ENCODE measurements at places on chromosomes 7 and 10.

- no peak for DNase-seq
These were observed 14.5 kb downstream of the TMEM120A start for GRCh38 chr7:75979759-75980429.

DNA sequence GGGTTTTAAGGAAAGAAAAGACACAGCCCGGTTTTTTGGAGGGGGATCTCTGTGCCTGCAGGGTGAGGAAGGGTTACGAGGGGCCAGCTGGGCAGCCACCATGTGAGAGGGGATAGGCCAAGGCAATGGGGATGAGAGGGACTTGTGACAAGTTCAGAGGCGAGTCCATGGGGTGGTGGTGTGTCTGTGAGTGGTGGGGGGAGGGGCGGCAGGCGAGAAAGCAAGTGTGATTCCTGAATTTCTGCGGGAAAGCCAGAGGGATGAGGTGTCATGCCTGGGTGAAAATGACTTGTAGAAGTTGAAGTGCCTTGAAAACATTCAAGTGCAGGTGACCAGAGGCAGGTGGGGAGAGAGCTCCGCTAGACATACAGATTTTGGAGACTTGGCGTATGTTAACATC is 61.0 kb upstream of the RNF32 start:
- no peak for DNase-seq

GRCh38 chr7:4792537-4793126 is 17.2 kb downstream of the AP5Z1 start:
- no peak for DNase-seq

DNA sequence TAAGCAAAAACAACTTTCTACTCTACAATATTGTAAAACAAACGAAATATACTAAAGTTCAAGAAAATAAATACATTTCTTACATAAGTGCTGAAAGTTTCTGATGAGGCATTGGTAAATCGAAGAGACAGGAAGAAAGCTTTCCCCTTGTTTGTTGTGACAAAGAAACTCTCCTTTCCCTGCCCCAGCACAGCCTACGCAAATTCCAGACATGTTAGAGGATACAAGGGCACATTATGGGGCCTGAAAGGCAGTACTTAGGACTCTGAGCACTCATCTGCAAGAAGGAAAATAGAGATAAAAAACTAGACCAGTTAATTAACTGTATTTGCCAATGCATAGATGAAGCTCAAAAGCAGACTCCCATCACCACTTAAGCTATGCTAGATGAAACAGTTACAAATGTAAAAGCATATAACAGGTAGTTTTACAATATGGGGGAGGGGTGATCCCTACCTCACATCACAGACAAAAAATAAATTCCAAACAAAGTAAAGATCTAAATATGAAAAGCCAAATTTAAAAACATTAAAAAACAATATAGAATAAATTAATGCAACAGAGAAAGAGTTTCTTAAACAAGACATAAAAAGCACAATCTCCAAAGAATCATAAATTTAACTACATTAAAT is 21.8 kb downstream of the ARHGAP19 start:
- DNase-seq = no peak

DNA sequence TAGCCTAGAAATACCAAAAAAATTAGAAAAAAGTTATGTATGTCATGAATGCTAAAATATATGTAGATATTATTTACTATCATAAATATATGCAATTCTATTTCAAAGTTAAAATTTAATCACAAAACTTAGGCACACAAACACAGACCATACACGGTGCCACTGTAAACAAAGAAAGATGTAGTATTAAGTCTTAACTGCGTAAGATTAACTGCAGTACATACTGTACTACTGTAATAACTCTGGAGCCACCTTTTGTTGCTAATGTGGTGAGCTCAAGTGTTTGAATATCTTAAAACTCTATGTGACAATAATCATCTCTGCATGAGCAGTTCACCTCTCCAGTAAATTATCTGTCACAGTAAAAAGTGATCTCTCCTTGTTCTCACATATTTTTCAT is 23.6 kb downstream of the GDI2 start:
- no peak for DNase-seq

DNA sequence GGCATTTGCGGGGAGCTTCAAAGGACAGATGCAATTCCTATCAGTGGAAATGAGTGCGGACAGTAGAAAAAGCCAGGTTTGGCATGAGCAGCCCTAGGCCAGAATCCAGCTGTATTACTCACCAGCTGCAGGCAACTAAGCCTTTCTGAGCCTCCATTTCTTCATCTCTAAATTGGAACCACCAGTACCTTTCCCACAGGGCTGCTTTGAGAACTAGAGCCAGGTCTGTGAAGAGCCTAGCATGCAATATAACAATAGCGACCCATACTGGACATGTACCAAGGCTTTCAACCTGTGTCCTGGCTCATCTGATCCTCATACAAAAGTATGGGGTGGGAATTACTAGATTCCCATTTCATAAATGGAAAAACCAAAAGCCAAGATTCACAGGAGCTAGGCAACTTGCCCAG is 101.0 kb downstream of the GSAP start:
- DNase-seq = peak; percentile 48

GRCh38 chr7:37211097-37211880 is 237.4 kb downstream of the ELMO1 start:
- DNase-seq = peak; percentile 46

DNA sequence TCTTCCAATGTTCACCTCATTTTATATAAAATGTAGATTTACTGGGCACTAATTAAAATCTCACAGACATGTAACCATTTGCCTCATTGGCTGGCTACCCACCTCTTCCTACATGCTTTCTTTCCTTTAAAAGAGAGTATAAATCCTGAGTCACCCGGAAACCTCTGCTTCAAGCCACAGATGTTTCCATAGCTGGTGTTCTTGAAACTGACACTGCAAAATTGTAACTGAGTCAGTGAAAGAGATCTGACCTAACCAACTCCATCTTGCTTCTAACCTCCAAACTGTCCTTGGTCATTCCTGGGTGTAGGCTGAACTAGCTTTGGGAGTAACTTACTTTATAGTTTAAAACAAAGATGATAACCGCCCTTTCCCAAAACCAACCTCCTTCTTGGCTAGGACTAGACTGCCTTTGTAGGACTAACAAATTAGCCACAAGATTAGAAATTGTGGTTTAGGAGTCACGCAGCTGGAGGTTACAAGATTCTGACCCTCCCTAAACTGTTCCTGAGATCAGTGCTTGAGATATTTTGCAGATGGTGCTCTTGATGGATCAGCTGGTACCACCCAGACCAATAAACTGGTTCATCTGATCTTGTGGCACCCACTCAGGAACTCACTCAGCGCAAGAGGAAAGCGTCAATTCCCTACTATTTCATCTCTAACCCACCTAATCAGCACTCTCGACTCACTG is 33.5 kb downstream of the SVOPL start:
- DNase-seq = no peak

DNA sequence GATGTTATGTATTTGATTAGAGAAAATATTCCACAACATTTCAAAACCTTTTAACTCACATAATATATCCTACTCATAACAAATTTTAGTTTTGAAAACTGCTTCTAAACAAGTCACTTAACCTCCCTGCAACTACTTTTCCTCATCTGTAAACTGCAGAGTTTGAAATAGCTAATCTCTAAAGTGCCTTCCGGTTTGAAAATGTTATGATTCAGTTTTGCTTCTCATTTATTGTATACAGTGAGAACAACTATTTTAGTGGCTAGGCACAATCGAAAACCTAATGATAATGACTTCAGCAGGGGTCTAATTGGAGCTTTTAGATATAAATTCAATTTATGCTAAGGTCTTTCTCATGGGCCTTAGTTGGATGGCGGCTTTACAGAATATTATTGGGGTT is 30.7 kb upstream of the TEX47 start:
- no peak for DNase-seq

DNA sequence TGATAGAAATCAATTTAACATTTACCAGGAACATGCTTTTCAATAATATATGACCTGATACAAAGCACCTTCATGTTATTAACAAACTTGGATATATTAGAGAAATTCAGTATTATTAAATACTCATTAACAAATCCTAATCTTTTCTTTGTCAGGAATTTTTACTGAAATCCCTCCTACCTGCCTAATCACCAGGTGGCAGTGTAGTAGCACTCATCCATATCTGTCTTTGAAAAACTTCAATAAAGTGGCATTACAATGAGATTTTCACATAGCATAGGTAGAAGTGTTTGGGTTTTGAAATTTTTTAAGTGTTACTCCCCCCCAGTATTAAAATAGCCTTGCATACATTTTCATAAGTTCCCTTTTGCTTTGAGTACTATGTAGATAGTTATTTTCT is 1246.6 kb upstream of the LRRN3 start:
- DNase-seq = no peak

GRCh38 chr10:86367152-86367951 is 757 bp upstream of the GRID1 start:
- no peak for DNase-seq

DNA sequence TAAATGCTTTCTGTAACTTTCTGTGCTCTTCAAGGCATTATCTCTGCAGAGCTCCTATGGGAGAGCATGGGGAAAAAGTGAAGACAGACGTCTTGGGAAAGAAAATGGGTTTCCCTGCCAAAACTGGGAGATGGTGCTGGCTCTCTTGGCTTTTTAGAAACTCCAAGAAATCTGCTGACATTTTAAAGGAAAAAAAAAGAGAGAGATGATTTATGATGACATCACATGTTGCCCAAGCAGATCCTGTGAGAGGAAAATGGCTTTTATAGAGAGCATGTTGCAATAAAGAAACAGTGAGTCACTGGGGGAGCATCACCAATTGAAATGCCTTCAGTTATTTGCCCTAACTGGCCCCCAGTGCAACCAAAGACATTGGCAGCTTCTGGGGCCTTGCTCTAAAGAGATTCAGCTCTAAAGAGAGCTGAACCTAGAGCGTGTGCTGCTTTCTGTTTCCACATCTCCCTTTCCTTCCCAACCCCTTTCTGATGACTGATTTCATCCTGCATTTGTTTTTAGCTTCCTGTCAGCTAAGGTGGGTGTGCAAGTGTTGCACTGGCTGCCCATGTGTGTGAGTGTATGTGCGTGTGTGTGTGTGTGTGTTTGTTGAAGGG is 37.7 kb downstream of the LRMDA start:
- DNase-seq = peak; percentile 91

DNA sequence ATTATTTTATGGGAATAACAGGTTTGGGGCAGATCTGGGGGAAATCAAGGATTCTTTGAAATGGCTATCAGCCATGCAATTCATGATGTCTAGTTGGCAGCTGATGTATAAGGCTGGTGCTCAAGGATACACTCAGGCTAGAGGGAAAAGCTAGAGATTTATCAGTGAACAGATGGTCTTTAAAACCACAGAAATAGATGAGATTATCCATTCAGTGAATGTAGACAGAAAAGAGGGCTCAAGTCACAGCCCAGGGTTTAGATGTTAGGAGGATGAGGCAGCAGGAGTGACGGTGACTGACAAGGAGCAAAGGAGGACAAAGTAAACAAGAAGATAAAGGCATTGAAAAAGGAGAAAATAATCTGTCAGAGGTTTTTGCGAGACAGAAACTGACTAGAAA is 238.7 kb downstream of the CDK14 start:
- no peak for DNase-seq

DNA sequence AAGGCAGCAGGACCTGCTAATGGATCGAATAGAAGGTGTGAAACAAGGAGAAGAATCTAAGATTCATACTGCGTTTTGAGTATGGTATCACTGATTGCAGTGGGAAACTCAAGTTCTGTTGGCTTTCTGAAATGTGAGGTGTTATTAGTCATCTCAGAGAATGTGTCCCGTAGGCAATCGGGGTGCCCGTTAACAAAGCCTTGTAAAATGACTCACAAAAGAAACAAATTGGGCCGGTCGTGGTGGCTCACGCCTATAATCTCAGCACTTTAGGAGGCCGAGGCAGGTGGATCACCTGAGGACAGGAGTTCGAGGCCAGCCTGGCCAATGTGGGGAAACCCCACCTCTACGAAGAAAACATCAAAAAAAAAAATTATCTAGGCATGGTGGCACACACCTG is 118.2 kb upstream of the C7orf33 start:
- no peak for DNase-seq

GRCh38 chr10:30662814-30663213 is 33.3 kb upstream of the LYZL2 start:
- DNase-seq = no peak

- DNase-seq = peak; percentile 31
These were observed 174.5 kb downstream of the GFRA1 start for GRCh38 chr10:116098411-116099022.

Data from AG08395 (cell line).